ENCODE measurements at places on chromosomes 2 and 18.

DNA sequence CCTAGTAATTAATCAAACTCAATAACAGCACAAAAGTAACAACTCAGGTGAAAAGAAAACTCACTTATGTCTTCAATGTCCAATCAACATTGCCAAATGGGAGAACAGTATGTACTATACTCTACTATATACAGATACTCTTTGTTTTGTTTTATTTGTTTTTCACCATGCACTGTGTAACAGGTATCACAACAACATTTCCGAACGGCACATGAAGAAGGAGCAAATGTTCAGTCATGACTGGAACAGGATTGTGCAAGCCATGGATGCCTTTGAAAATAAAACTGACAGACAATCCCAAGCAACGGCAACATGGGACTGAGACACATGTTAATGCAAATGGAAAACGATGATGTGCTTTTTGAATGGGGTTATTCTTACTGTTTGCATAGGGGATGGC lies 334.9 kb upstream of the THUMPD2 start:
- DNase-seq: no peak

DNA sequence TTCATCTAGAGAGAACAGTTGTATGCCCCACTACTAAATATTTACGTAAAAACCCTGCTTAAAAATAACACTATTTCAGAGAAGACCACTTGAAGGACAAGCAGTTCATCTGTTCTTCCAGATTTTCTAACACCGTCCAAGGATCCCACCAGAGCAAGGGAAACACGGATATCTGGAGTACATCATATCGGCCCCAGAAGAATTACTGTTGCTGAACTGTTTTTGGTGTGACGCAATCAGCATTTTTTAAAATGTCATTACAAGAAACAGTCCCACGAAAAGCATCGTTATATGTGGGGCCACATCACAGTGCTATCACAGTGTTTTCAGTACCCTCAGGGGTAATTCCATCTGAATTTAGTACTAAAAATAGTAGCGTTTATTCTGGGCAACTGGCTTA lies 134.5 kb upstream of the PKDCC start:
- DNase-seq: no peak

- DNase-seq: no peak
Measured at GRCh38 chr2:85717308-85718008, 23.3 kb downstream of the GNLY start.

- DNase-seq: peak; percentile 57
Measured at GRCh38 chr2:9897331-9897737, 54.1 kb downstream of the TAF1B start.

DNA sequence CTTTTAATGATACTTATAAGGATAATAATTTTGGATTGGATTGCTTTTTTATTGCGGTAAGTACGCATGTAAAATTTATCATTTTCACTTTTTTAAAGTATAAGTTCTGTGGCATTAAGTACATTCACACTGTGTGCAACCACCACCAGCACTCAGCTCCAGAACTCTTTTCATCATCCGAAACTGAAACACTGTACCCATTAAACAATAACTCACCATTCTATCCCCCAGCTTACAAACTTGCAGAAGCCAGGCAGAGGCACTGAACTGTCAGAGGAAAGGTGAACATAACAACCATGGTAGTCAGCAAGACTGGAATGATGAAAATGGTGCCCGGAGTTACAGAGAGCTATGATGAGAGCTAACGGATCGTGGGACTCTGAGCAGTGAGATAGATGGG lies 465.9 kb downstream of the ADCYAP1 start:
- DNase-seq: no peak

All from T47D (cell line).